ENCODE measurements at places on chromosomes 4 and X.

DNA sequence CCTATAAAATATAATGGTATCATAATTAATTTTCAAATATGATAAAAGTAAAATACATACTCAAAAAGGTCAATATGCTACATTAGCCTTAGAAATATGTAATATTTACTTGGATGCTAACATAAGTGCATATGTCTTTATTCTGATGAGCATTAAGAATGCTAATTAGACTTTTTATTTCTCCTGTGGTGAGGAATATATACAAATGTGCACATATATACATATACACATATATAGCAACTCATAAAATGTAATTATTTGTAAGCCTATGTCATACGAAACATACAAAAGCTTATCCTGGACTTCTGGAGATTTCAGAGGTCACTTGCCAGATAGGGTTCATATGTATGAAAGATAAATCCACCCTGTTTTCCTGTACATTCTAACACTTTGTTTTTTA lies 11.1 kb downstream of the PLA2G12A start:
- DNase-seq = no peak

- peak; percentile 31 for DNase-seq
Observed at GRCh38 chr4:154743683-154744340, at the start of gene LRAT. Gene LRAT, plus strand, starts transcription at chr4:154744000. Its CDS starts 327 bp downstream, at chr4:154744327.

GRCh38 chr4:149973181-149973580 lies 105.1 kb upstream of the DCLK2 start:
- DNase-seq = no peak

DNA sequence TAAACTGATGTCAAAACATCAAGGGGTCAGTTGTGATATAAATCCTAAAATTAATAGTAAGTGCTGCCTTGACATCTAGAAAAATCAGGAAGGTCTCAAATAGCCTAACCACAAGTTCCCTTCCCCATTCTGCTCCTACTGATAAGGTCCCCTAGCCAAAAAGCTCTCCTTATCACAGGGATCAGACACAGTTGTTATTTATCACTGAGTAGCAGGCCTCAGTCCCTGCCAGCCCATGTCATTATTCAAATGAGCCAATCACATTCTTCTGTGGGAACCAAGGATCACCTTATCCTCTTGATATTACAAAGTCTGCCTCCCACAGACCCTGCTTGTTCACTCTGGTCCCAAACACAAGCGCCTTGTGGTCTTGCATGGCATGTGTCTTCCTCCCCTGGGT lies 23.3 kb upstream of the TMEM255A start:
- DNase-seq = no peak

DNA sequence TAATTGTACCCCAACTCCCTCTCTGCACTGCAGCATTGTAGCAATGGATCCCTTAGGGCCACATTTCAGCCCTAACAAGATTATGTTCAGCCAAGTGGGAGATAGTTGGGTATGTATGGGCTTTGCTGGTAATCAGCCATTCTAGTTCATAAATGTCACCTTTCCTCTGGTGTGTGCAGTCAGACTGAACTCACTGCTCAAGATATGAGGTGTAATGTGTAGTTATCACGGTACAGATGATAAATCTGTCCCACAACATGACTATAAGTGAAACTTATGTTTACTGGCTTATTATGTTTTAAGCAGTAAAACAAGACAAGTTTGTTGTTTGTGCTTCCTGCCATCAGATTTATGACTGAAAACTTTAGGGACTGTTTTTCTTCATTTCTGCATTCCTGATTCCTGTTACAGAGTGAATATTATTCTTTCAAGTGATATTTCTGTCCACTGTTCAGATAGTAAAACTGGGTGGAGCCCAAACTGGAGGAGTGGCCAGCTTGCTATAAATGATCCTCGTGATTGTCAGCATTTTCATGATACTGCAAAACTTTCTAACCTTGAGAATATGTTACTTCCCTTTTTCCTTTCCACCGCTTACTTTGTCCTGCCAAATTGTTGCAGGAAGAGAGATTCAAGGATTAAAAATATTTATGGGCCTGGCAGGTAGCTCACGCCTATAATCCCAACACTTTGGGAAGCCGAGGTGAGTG lies 44.9 kb downstream of the ANAPC4 start:
- no peak for DNase-seq
